ENCODE measurements at places on chromosomes 5 and 9.

DNA sequence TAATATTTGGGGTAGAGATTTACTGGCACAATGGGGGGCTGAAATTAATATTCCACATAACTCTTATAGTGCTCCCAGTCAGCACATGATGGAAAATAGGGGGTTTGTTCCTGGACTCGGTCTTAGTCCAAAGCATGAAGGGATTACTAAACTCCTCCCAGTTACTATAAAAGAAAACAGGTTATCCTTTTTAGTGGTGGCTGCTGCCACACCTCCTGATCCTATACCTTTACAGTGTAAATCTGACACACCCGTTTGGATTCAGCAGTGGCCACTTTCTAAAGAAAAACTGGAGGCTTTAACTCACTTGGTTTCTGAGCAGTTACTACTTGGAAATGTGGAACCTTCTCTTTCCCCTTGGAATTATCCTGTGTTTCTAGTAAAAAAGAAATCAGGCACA, 572.9 kb upstream of the PTGER4 start:
- DNase-seq = no peak

GRCh38 chr5:57953792-57954191, 471.2 kb upstream of the ACTBL2 start:
- DNase-seq = no peak

- no peak for DNase-seq
Measured at GRCh38 chr5:170389550-170389892, 354 bp upstream of the KCNMB1 start.

DNA sequence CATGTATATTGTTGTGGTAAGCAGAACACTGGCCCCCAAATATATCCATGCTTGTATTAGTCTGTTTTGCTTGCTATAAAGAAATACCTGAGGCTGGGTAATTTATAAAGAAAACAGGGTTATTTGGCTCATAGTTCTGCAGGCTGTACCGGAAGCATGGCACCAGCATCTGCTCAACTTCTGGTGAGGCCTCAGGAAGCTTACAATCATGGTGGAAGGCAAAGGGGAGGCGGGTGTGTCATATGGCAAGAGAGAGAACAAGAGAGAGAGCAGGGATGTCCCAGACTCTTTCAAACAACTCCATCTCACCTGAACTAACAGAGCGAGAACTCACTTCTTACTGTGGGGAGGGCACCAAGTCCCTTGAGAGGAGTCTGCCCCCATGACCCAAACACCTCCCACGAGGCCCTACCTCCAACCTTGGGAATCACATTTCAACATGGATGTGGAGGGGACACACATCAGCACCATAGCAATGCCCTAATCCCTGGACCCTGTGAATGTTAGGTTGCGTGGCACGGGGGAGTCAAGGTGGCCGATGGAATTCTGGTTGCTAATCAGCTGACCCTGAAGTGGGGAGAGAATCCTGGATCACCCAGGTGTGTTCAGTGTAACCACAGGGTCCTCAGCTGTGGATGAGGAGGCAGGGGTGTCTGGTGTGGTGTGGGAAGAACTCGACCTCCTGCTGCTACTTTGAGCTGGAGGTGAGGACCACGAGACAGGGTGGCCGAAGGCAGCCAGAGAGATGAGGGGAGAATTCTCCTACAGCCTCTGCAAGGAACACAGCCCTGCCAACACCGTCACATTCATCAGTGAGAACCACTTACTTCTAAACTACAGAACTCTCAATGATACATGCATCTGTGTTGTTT, 172.8 kb downstream of the AUH start:
- DNase-seq = no peak

- no peak for DNase-seq
Measured at GRCh38 chr5:170552621-170553115, 48.8 kb downstream of the KCNIP1 start.

GRCh38 chr5:100827481-100827889, 75.6 kb downstream of the ST8SIA4 start:
- no peak for DNase-seq

DNA sequence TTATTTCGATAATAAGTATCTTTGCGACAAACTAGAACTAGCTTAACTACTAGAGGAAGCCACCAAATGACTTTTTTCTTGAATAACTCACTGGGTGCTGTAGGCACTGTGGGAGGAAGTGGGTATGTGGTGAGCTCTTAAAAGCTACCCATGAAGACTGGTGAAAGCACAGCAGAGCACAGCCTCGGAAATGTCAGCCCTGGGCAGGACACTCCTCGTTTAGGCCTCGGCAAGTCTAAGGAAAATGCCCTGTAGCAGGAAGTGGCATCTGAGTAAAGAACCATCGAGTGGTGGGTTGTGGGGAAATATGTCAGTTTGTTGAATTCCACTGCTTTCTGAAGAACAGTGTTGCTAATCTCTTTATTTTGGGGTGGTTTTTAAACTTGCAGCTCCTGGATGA, 44.0 kb upstream of the NCS1 start:
- peak; percentile 47 for DNase-seq

DNA sequence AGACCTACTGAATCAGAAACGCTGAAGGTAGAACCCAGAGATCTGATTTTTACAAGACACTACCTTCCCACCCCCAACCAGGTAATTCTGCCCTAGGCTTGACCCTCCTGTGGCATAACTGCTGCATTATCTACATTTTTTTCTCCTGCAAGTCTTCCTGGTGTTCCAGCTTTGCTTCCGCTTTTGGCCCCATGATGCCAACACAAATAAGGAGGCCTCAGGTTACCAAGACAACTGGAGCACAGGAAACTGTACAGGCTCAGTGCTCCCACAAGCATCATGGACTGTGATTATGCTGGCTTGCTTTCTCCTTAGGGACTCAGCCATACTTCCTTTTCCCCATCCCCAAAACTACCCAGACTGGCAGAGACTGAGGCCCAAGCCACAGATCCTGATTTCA, 6.6 kb upstream of the MSMP start:
- DNase-seq = no peak

DNA sequence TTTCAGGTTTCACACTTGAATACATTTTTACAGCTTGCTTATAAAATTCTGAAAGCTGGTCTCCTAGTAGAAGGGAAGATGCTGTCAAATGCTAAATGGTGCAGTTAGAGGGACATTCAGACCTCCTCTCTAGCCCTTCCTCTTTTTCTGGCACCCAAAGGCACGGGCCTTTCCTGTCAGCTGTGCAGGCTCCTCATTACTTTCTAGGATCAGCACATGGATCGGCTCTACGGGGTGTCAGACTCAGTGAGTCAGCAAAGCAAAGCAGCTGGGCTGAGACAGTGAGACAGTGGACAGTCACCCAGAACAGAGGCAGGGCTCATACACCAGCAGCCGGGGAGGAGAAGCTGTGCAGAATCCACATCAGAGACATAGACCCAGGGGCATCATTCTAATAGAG, 80.0 kb upstream of the TNC start:
- DNase-seq = no peak

DNA sequence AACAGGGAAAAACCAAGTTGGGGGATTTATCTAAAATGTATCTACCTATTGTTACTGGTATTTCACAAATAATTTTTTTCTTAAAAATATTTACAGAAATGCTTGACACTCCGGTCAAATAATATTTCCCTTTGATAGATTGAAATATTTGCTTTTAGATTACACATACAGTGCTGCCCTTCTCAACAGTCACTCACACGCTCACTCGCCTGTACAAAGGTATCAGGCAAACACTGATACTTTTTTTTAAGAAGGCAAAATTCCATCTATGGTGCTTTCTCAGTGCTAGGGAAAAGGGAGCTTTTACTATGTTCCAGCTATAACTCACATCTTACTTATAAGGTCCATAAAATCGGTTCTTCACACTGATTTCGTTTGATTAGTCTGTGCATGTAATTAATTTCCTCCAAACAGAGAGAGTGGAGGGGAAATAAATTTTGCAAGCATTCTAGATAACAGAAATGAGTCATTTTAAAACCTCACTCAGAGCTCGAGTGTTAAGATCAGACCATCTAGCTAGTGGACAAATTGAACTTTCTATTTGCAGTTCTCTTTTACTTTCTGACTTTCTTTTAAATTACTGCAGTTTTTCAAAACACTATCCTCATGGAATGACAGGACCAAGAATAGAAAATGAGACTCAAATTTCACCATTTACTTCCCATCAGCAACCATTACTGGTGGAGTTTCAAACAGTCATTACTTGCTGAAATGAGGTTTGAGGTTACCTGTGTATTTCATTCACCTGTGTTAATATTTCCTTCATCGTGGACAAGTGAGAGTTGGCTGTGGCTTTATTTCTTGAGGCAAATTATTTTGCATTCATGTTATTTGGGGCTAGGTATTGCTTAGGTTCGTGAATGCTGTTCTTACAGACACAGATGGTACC, 273.2 kb downstream of the RAB3C start:
- no peak for DNase-seq

- DNase-seq = peak; percentile 80
Measured at GRCh38 chr9:124480621-124480981, 26.6 kb downstream of the NR5A1 start.
